IMR-90 (cell line): ENCODE measurements at places on chromosomes 7 and 10. TPM values are rescaled to one million over a fixed set of nuclear protein-coding genes. Genes with fewer than 3 reads are reported as not detected.

CALHM3 gene
- total RNA-seq: not detected in 2 replicates

NPSR1 gene
- not detected in 2 replicates for total RNA-seq

PDGFA gene
- total RNA-seq: 3.8 and 4.7 TPM in 2 replicates

PRKAR2B gene
- total RNA-seq: 3.0 and 8.1 TPM in 2 replicates
